Mucosa of descending colon (tissue), 3 donors: ENCODE measurements at places on chromosomes 6 and 20. TPM values are rescaled to one million over a fixed set of nuclear protein-coding genes. Genes with fewer than 3 reads are reported as not detected.

DNA sequence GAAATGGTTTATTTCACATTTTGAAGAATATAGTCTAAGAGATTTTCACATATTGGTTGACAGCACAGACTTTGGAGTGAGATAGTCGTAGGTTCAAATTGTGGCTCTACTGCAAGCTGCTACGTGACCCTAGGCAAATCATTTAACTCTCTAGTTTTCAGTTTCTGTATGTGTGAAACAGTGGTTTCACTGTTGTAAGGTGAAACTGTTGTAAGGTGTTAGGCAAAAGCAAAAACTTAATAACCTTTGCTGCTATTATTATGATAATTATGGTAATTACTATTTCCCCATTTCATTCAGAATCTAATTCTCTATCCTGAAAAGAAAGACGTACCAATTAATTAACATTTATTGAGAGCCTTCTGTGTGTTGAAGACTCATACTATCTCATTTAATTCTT is 144.2 kb downstream of the REV3L start:
- no peak for DNase-seq

DNA sequence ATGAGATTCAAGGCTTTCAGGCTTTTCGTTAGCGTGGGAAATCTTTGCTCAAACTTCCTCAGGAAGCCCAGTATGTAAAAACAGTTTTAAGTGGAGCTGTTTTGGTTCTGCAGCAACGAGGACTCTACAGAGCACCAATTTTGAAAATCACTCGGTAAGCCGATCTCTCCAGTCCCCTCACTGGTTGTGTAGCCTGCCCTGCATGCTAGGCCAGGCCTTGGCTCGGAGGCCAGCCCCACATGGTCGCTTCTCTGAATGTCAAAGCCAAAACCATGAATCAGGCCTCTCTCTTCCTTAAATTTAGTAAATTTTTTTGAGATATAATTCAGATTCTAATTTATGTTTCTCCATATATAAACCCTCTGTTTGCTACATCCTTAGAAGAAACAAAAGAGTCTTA is 108.0 kb downstream of the CHD6 start:
- DNase-seq, result no peak

GRCh38 chr6:149445573-149445972 is 39.2 kb downstream of the ZC3H12D start:
- DNase-seq, result no peak

- no peak for DNase-seq
Measured at GRCh38 chr6:159973951-159974350, 5.1 kb downstream of the IGF2R start.

- no peak for DNase-seq
Measured at GRCh38 chr6:161444464-161444863, 170.6 kb upstream of the AGPAT4 start.

Gene RTF2
- 74.5 TPM for total RNA-seq

GRCh38 chr20:23881371-23881770 is 1.8 kb upstream of the CST5 start:
- DNase-seq, result no peak

DNA sequence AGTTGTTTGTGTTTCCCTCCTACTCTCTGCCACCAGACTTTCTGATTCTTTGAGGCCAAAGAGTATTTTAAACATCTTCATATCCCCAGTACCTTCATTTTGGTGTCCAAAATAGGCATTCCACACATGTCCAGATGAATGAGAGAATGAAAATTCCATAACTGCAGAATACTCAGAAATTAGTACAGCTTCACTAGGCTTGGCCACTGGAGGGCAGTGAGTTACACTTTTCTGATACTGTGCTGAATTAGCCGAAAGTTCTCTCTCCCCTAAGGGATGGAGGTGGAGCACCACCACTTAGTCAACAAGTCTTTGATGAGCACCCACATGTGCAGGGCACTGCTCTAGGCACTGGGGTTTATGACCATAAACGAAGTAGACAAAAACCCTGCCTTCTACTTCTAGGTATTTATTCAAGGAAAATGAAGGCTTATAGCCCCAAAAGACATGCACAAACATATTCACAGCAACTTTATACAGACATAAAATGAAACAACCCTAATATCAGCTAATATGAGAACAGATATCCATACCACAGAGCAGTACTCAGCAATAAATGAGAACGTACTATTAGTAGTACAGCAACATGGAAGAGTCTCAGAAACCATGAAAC is 46.1 kb upstream of the TMEM217 start:
- DNase-seq, result no peak

DNA sequence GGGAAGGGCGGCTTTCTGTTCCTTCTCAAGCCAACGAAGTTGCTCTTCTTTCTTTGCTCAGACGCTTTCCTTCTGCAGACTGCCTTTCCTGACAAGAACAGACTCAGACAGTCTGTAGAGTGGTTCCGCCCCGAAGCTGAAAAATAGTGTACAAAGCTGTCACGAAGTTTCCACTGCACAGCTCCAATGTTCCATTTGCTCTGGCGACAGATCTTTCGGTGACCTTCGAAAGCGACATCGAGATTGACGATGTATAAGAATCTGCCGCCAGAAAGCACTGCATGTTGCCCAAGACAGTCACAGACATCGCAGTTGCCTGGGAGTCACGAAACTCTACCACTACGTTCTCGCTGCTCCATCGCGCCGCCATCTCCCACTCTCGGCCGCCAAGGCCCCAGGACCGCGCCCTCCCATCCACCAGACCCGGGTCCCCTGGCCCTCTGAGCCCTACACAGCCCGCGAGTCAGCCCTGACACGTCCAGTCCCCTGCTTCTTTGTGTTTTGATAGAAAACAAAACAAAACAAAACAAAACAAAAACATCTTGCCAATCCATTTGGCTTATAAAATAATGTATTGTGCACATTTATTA is 42.1 kb upstream of the ZNF184 start:
- DNase-seq, result no peak

Gene MLIP
- 2.5 TPM for total RNA-seq

DNA sequence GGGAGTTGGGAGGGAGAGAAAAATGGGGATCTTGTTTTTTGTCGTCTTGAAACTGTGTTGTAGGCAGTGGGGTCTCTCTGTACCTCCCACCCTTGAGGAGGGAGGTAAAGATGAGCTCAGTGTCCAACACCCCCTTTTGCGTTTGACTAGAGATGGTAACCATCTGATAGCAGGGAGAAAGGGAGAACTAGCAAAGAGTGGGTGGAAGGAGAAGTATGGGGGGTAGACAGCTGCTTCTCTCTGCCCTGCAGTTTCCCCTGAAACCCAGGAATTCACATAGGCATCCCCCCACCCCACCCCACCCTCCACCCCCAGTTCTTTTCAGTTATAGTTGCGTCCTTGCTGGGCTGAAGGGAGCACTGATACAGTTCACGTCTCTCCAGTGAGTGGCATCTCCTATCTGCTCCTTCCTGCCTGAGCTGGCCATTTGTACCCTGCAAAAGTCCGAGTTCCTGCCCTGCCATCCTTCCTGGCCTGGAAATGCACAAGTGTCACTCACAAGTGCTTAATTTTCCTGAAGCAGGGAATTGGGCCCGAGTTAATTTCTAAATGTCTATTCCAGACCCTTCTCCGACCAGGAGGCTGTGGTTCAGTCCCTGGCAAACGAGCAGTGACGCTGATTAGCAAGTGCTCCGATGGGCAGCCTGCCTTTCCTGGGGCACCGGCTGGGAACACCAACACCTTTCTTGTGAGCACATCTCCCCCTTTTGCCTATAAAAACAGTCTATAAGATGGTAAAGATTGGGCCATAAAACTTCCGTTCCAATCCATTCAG is 1.5 kb downstream of the SIRPA start:
- no peak for DNase-seq

Gene C2
- total RNA-seq, result 17.9 TPM

DNA sequence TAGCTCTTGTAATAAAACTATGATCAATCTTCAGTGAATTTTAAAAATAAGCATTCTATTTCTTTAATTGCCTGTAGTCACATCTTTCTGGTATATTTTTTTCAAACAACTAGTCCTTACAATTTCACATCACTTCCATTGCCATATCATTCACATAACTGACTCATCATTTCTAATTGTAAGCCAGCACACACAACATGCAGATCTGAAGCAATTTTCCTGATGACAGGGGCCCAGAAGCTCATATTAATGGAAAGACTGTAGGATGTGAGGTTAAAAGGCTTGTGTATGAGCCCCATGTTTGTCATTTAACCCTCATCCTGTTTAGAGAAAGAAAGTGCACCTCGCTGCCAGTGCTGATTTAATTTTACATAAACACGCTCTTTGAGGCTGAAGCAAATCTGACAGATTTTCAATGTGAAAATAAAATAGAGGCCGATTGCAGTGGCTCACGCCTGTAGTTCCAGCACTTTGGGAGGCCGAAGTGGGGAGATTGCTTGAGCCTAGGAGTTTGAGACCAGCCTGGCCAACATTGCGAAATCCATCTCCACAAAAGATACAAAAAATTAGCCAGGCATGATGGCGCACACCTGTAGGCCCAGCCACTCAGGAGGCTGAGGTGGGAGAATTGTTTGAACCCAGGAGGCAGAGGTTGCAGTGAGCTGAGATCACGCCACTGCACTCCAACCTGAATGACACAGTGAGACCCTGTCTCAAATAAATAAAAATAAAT is 40.1 kb upstream of the LTV1 start:
- no peak for DNase-seq

GRCh38 chr6:14448246-14448645 is 330.7 kb downstream of the CD83 start:
- no peak for DNase-seq

DNA sequence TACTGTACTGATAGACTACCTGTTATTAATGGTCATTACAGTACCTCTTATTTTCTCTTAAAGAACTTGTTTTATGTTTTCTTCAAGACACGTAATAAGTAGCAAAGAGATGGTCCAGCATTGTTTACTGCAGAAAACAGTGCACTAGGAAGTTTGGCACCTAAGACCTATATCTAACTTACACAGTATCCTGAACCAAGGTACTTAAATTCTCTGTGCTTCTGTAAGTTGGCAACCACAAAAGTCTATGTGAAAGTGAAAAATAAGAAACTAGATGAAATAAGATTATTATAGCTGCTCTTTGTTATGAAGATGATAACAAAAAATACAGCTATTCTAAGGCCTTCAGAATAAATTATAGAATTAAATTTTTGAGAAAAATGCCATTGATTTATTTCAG is 411.7 kb upstream of the SOX4 start:
- DNase-seq, result no peak

Gene COL11A2
- 1.1 TPM for total RNA-seq

DNA sequence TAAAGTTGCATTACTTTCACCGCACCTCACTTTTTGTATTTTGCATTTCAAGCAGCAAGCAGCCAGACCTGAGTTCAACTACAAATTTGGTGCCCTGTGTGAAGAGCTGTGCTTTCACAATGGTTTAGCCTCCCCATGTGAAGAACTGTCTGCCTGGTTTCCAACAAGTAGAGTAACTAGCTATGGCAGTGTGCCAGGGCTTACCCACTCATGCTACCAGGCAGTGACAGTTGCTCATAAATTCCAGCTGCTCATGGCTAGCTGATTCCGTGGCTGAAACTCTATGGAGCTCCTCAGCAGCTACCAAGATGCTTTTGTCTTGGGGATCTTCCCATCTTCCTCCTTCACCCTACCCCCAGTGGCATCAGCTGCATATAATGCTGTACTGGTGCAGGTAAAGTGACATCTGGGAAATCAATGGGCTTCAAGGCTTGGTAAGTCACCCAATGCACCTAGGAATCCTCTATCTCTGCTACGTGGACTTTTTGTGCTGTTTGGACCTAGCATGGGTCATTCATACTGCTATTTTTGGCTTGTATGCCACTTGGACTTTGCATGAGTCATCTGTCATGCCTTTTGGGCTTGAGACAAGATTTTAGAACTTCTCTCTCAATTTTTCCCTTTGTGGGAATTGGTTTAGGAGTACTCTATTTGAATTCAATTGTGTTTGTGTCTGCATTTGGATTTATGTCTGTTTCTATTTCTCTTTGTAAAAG is 176.5 kb upstream of the GJE1 start:
- DNase-seq, result no peak

- DNase-seq, result no peak
Measured at GRCh38 chr20:33601861-33602260, 60.3 kb upstream of the C20orf144 start.

DNA sequence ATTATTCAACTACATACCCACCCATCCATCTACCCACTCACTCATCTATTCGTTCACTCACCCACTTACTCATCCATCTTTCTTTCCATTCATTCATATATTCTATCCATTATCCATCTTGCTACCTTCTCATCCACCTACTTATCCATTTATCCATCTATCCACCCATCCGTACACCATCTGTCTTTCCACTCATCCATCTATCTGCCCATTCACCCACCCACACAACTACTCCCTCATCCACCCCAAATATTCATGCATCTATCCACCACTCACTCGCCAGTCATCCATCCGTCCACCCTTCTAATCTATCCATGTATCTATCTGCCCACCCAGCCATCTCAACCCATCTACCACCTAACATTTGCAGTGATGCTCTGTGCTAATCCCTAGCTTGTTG is 13.6 kb upstream of the KCNB1 start:
- DNase-seq, result no peak

- DNase-seq, result peak; percentile 31
Measured at GRCh38 chr6:82908661-82909060, 157.0 kb downstream of the UBE3D start.

GRCh38 chr6:152063170-152063921 is 255.9 kb downstream of the ESR1 start:
- no peak for DNase-seq

DNA sequence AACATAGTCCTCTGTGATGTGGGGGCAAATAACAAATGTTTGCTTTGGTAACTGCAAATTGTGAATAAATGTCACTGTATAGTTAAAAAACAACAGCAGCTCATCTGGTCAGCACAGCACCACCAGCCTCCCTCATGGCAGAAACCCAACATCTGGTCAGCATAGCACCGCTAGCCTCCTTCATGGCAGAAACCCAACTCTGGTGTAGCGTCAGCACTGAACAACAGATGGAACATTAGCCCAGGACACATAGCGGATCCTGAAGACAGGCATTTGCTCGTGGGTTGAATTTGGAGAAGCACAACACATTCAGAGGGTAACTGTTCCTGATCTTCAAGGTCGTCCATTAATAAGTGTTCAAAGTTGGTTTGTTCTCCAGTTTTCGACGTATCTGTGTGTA is 265.9 kb downstream of the DLL1 start:
- no peak for DNase-seq

DNA sequence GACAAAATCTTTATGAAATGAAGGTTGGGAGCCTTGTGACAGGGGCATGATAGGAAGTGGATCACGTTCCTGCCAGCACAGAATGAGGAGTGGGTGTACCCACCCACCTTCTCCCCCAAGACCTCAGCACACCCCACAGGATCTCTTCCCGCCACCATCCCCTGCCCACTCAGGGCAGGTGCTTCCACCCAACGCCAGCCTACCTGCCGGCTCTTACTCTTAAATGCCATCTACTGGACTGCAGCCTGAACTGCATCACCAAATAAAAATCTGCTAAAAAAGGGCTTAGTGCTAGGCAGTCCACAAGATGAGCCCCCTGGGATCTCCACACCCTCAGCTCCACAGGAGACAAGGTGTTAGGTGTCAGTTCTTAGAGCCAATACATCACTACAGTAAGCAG is 20.6 kb downstream of the DTNBP1 start:
- DNase-seq, result no peak

Gene RIMS1
- total RNA-seq, result 2.2 TPM
